ENCODE measurements at places on chromosomes 4 and X.

DNA sequence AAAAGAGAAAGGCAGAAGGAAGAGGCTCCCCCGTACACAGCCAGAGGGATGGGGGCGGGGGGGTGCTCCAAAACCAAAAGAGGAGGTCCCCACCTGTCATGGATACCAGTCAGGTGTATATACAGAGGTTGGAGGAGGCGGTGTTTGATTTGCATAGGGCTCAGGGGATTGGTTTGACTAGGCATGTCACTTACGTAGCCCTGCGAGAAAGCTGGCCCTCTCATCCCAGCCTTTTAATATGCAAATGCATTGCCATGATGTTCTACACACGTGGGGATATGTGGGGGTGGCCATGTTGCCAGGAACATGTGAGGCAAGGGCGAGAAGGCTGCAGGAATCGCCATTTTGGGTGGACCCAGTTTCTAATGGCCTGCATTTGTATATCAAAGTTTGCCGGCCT, 38.6 kb downstream of the TMEM150C start:
- no peak for DNase-seq

- DNase-seq, result no peak
Observed at GRCh38 chrX:15750611-15751154, 12.6 kb downstream of the CA5B start.

- DNase-seq, result no peak
Observed at GRCh38 chrX:53599781-53600396, 86.6 kb downstream of the HUWE1 start.

DNA sequence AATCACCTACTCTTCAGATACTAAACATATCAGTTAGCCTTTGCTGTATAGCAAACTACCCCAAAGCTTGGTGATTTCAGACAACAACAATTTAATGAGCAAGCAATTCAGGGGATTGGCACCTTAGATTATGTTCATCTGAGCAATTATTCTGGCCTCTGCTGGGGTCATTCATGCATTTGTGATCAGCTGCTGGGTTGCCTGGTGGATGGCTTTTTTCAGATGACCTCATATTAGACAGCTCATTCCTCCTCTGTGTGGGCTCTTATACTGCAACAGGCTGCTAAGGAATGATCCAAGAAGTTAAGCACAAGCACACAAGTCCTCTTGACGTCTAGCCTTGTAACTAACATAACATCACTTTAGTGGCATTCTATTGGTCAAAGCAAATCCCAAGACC, 153.0 kb upstream of the PPP1R2C start:
- DNase-seq, result no peak

GRCh38 chrX:114165537-114165936, 418.3 kb upstream of the HTR2C start:
- no peak for DNase-seq

DNA sequence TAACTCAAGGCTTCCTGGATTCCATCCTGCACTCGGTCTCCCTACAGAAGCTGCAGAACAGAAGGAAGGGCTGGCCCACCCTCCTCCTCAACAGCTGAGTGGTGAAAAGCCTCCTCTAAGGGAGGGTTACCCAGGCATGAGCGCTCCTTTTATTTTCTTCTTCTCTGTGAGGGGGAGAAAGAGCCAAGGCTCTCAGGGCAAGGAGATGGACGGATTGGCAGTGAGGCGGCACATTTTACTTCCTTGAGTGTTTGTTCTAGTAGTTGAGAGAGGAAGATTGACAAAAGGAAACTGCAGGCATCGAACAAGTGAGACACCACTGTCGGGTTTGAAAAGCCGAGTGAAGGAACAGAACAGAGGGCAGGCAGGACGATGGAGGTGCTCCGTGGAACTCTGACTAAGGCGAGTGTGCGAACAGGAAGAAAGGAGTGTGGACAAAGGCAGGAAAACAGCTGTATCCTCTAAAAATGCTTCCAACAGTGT, 38.4 kb upstream of the STS start:
- DNase-seq, result no peak

- no peak for DNase-seq
Observed at GRCh38 chr4:6463311-6464289, 8.8 kb downstream of the PPP2R2C start.

DNA sequence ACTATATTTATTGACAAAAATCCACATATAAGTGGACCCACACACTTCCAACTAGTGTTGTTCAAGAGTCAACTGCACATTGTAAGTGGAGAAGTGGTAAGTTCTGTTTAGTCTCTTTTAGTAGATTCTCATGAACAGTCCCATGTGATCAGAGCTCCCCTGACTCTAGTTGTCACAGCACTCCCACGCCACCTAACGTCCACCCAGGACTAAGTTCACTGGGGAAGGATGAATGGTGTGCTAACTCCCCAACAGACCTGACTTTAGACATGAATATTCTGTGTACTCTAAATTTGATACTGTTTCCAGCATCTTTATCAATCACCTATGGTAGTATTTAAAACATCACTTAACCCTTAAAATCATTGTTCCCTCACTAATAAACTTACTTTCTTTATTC, 59.8 kb downstream of the PACRGL start:
- DNase-seq, result no peak

DNA sequence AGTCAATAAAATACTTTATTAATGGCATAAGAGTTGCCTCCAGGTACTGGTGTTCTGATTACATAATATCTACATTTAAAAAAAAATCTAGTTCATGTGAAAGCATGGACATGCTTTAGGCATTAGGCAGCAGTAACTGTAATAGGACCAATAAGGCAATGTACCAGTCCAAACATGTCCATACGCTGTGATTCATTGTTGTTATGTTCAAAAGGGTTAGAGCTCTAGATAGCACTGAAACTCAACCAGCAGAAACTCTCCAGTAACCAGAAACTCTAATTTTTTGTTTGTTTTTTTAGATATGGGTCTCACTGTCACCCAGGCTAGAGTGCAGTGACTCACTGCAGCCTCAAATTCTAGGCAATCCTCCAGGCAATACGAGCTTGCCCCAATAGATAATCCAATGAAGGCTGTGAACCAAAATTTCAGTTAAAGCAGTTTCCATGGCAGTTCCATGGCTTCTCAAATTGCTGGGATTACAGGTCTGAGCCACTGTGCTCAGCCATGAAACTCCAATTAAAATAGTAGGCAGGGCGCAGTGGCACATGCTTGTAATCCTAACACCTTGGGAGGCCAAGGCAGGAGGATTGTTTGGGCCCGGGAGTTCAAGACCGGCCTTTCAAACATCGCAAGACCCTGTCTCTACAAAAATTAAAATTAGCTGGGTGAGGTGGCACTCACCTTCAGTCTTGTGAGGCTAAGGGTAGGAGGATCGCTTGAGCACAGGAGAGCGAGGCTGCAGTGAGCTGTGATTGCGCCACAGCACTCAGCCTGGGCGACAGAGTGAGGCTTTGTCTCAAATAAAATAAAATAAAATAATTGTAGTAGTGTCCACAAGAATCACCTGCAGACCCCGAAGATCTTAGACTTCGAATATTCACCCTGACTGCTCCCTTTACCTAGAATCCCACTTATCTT, 36.3 kb downstream of the MGARP start:
- DNase-seq, result no peak

- DNase-seq, result no peak
Observed at GRCh38 chr4:58962424-58962823, 1852.2 kb upstream of the IGFBP7 start.

GRCh38 chrX:16804923-16805464, 18.7 kb downstream of the TXLNG start:
- no peak for DNase-seq

DNA sequence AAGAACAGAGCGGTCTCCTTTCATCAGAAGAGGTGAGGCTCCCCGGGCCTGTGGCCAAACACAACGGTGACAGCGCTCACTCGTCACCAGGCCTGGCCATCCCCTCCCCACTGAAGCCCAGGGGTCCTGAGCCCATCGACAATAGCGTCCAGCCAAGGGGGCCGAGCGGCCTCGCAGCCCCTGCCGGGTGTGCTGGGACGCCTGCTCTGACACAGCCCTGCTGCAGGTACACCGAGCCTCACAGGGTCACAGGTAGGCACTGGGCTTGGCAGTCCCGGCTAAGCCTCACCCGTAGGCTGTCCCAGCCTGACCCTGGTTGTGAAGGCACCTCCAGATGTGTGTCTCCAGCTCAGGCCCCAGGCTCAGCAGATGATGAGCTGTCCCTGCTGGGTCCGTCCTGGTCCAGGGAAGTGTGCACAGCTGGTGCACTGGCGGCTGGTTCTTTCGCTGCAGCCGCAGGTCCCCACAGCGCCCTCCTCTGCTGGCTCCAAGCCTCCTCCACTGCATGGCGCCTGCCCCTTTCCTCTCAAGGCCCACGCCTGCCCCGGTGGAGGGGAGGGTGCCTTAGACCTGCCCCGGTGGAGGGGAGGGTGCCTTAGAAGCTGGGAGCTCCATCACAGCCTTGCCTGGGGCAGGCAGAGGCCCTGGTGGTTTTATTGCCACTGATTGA, 21.5 kb downstream of the UVSSA start:
- DNase-seq, result peak; percentile 32

- DNase-seq, result no peak
Observed at GRCh38 chr4:79598214-79598613, 190.2 kb upstream of the GK2 start.

DNA sequence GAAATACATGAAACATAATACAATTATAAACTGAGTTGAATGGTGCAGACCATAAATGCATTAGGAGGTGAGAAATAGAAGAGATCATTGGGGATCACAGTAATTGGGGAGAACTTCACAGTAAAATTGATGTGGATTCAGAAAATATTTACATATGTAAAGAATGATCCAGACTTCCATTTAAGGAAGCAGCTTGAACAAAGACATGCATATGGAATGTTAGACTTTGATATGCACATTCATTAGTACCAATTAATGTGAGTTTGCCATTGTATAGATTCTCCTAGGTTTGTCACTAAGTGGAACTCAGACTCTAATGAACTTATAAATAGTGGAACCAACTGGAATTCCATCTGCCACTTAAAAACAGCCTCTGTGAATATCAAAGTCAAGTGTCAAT, 235.6 kb downstream of the PARM1 start:
- no peak for DNase-seq

DNA sequence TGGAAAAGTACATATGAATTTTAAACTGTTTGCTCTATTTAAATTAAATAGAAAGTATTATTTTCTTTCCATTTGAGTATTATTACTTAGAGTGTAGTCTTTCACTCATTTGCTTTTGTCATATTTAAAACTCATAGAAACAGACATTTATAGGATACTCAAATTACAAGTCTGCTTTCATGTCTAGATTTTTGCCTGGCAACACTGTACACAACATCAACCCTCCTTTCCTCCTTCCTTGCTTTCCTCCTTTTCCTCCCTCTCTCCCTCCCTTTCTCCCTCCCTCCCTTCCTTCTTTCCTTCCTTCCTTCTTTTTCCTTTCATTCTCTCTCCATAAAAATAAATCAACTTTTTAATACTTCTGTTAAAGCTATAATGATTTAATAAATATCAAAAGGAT, 2361.2 kb downstream of the ARAP2 start:
- DNase-seq, result no peak

GRCh38 chr4:9800848-9801247, 19.4 kb downstream of the DRD5 start:
- no peak for DNase-seq

DNA sequence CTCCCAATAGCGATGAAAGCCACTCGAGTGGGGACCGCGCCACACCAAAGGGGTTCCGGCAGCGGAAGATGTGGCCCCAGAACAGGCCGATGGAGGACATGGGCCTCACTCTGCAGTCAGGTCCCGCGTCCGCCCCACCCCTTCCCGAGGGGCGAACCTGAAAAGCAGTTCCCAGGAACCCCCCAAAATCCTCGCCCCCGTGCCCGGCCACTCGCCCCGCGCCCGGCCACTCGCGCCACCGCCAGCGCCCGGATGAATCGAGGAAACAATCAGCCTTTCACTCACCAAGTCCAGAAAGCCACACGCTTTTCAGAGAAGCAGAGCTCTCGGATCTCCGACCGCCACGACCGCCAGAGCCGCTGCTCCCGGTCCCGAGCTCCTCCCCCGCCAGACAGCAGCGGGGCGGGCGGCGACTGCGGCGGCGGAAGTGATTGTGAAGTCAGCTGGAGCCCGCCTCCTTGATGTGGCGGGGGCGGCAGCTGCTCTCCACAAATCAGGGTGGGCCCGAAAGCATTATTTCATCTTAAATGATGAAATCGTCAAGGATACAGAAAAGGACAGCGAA, at the start of gene PJA1:
TSS of gene PJA1 (minus strand) at position 367 of the 565 bp plus-strand sequence. CDS start 2,380 bp downstream, outside the sequence.
- DNase-seq, result peak; percentile 88

Measured in SK-N-SH (cell line).